ENCODE measurements at places on chromosomes 3 and 15.
A peak's percentile ranks its signal among the peaks of the same experiment; 100 is the strongest.

DNA sequence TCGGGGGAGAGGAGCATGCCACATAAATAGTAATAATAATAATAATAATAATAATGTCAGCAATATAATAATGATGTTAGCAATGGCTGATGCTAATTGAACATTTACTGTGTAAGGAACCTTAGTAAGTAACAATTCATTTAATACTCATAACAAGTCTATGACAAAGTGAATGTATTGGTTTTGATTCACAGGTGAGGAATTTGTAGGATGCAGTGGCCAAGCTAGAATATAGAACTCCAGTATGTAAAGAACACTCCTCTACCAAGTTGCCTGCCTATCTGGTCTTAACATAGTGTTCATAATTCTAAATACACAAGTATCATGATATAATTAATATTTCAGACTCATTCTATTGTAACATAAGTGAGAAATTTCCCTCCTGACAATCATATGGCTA lies 1016.5 kb downstream of the ROBO1 start:
- DNase-seq, result no peak

DNA sequence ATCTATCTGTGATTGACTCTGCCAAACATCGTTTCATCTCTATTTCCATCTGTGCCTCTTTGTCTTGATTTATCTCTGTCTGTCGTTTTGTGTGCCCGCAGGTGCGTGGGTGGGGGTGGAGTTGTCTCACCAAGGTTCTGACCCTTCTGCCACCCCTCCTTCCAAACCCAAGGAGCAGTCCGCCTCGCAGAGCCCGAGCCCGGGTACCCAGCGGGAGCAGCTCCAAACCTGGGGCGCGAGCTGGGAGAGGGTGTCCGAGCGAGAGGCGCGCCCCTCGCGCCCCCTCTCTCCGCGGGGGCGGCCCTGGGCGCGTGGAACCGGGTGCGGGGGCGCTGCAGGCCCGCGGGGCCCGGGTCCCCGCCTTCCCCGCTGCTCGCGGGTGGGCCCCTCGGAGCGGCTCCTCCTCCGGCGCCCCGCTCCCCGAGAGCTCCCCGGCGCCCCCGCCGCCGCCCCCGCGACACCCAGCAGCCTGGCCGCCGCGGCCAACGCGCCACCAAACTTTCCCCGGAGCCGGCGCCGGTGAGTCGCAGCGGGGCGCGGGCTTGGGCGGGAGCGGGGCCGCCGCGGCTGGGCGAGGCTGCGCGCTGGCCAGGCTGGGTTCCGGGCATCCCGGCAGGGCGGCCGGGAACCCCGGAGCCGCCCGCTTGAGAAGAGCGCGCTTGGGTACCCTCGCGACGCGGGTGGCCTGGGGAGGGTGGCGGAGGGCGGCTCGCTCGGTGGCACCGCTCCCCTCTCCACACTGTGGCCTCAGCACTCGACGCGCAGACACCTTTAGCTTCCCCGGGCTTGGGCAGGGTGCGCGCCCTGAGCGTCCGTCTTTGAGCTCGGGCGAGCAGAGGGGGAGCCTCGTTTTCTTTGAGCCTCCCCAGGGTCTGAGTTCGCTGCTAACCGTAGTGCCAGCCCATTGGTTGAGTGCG lies at the start of gene HRH1:
TSS of gene HRH1 (plus strand) at position 458 of the 917 bp plus-strand sequence. CDS start 104,545 bp downstream, outside the sequence.
- peak; percentile 33 for DNase-seq

GRCh38 chr3:13045241-13045903 lies 27.9 kb downstream of the IQSEC1 start:
- DNase-seq, result no peak

DNA sequence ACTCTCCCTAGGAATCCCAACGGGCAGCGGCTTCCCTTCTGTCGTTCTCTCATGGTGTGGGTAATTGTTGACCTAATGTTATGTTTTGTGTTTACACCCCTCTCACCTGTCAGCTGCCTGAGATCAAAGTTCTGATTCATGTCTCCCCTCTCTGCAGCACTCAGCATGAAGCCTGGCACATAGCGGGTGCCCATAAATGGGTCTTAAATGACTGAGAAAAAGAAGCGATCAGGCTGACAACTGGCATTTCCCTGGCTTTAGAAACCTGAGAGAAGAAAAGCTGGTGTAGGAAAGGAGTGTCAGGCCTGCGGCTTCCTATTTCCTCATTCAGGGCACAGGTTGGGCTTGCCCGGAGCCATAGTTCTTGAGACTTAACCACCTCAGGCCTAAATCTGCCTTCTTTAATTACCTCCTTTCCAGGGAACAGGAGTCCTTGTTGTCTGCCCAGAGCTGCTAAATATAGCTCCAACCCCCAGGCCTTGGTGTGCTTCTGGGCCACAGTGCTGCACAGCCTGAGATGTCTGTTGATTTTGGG lies 31.8 kb downstream of the LPP start:
- DNase-seq, result no peak

DNA sequence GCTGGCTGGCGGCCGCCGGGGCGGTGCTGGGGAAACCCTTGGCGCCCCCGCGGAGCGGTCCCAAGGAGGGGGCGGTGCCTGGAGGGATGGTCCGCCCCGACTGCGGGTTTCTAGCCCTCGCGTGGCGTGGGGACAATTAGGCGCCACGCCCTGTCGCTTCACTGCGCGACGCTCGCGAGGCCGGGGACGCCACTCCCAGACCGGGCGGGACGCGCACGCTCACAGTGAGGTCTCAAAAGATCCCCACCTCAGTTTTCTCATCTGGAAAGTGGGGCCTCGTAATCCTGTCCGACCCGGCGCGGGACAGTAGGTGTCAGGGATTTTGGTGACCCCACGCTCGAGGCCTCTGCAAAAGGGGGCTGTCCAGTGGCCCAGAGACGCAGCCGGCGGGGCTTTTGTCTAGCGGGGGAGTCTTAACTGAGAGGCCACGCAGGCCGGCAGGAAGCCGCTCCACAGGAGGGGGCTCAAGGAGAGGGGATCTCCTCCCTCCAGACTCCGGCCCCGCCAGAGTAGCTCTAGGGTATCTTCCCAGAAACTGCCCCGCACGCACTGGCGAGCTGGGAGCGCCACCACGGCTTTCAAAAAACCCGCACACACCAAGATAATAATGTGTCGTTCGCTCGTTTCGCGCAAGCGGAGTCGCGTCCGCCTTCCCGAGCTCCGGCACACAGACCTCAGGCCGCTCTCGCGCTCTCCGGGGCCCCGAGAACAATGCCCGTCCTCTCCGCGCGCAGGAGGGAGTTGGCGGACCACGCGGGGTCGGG lies 710 bp upstream of the CLK3 start:
- peak; percentile 83 for DNase-seq

GRCh38 chr15:39125904-39126303 lies 455.0 kb upstream of the THBS1 start:
- no peak for DNase-seq

DNA sequence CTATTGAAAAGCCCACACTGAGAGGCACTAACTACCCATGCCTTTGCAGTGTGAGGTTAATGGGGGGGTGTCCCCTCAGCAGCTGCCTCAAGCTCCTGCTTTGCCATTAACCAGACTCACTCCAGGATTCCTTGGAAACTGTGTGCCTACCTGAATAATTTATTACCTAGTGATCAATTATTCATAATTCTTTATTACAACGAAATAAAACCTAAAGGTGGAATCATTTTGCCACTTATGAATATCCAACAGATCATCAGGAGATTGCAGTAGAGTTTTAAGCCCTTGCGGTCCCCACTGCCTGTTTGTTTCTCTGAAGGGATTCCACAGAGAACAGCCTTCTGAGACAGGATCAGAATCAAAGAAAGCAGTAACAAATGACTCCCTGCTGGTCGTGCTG lies 23.3 kb downstream of the NEK11 start:
- no peak for DNase-seq

- DNase-seq, result no peak
Measured at GRCh38 chr15:67091071-67091979, 25.9 kb downstream of the SMAD3 start.

Data from C1 segment of cervical spinal cord (tissue), 14 donors.